NCI-H1694 treated with DMSO at 0.1 percent for 48 hours (cell line): ENCODE measurements at places on chromosomes 12 and 14.

DNA sequence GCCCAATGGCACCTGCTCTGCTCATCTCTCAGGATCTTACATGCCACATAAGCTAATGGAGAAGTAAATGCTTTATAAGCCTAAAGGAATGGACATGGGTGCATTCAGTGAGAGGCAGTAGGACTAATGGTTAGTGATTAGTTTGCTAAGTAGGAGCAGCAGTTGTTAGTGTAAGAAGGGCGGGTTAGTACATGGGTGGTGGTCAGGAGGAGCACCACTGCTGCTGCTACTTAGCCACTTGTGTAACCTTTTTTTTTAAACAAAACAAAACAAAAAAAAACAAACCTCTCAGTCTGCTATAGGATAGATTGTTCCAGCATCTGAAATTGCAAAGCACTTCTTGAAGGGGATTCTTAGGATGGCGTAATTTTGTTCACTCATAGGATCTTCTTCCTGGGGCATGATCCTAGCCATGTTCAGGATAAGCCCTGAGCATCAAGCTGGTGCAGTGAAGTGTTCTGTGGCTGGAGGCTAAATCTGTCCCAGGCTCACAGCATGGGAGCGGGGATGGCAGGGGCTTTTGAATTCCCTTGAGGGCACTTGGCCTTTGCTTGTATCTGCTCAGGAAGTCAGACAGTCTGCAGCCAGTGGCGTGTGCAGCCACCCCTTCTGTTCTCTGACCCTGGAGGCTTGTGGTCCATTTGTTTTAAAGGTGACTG is 63.6 kb downstream of the CHST11 start:
- no peak for DNase-seq

GRCh38 chr12:51886021-51886710 is 1.7 kb upstream of the ANKRD33 start:
- no peak for DNase-seq

- DNase-seq = no peak
These were observed 178.6 kb downstream of the KSR2 start for GRCh38 chr12:117790198-117790597.

GRCh38 chr12:119802472-119802871 is 74.6 kb downstream of the CIT start:
- no peak for DNase-seq

- DNase-seq = no peak
These were observed 70.0 kb downstream of the DIP2B start for GRCh38 chr12:50574601-50575348.

- no peak for DNase-seq
These were observed 3.2 kb upstream of the DIO3 start for GRCh38 chr14:101557811-101558738.

DNA sequence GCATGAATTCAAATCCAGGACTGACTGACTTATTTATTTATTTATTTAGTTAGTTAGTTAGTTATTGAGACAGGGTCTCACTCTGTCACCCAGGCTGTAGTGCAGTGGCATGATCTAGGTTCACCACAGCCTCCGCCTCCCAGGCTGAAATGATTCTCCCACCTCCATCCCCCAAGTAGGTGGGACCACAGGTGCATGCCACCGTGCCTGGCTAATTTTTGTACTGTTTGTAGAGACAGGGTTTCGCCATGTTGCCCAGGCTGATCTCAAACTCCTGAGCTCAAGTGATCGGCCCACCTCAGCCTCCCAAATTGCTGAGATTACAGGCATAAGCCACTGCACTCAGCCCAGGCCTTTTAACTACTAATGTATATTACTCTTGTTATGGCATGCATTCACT is 36.0 kb downstream of the BTG1 start:
- no peak for DNase-seq

- DNase-seq = no peak
These were observed 148.0 kb upstream of the FOXN3 start for GRCh38 chr14:89564989-89565388.

- DNase-seq = no peak
These were observed 125.8 kb downstream of the ARMH4 start for GRCh38 chr14:58026219-58026618.

GRCh38 chr12:82803201-82803600 is 116.5 kb downstream of the TMTC2 start:
- DNase-seq = no peak

DNA sequence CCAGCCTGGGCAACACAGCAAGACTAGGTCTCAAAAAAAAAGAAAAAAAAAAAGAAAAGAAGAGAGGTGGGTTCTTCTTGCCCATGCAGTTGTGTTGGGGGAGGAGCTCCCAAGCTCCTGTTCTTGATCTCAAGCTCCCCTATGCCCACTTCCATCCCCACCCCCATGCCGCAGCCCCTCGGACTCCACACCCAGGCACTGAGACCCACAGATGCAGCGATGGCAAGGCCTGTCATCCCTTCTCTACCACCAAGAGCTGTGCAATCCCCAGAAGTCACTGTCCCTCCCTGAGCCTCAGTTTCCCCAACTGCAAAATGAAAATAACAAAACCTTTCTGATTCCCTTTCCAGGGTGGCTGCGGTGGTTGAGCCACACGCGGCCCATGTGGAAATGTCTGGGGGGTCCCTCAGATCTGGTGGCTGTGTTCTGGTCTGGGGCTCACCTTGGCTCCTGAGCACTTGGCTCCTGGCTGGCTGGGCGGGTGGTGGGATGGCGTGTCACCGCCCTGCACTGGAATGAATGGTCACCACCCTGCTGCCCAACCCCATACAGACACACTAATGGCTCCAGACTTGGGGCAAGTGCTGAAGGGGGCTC is 22.6 kb upstream of the KIF26A start:
- no peak for DNase-seq

GRCh38 chr14:50871228-50871627 is 625 bp upstream of the ABHD12B start:
- DNase-seq = no peak

- DNase-seq = peak; percentile 9
These were observed 133.2 kb upstream of the NOVA1 start for GRCh38 chr14:26730929-26731618.

- no peak for DNase-seq
These were observed 817.2 kb downstream of the TMEM121 start for GRCh38 chr14:106343626-106344025.

DNA sequence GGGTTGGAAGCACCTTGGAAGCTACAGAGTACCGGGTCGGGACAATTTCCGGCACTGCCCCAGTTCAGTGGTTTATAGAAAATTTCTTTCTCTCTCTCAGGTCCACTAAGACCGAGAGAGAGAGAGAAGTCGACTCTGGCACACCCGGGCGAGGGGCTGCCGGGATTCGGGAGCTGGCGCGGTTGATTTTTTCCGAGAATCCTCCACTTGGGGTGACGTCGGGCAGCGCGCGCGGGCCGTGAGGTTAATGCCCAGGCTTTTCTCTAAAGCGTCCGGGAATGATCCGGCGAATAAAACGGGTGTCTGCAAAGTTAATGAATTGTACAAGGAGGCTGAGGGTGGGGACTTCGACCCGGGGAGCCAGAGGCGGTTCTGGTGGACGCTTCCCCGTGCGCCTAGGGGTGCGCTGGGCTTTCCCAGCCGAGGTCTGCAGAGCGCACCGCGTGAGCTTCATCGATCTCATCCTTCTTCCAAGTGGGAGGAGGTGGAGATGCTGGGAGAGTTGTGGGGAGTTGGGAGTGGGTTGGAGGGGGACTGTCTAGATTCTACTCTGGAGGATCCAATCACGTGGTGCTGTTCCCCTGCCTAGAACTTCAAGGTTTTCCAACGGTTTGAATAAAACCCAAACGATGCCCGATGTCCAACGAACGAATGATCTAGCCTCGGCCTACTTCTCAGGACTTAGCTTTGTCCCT is 51.9 kb upstream of the TBX3 start:
- DNase-seq = no peak

DNA sequence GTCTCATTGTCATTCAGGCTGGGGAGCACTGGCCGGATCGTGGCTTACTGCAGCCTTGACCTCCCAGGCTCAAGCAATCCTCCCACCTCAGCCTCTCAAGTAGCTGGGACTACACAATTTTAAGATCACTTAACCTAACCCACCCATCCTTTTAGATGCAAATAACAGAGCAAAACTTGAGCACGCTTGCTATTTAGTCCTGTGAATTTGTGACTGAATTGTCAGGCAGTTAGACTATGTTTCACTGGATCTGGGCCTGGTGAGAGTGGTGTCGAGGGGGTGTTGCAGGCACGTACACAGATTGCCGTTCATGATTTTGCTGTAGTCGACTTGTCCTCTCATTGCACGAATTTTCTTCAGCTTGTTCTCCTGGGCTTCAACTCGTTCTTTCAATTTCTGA is 38.2 kb downstream of the ZFYVE21 start:
- DNase-seq = no peak

DNA sequence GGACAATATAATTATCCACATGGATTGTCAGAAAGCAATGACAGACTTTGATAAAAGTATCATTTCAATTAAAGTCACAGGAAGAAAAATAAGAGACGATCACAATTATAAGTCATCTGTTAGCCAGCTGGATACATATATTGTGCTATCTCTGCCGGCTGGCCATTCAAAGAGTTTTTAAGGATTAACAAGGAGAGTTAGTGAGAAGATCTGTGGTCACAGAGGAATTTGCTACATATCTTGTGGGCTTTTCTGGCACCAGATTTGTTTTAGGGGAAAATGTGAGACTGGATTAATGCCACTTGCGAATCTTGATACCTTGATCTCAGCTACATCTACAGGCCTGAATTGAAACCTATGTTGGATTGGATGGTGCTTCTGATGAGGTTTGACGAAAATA is 90.9 kb upstream of the MANSC4 start:
- no peak for DNase-seq

GRCh38 chr14:104223101-104224041 is 85.0 kb downstream of the KIF26A start:
- peak; percentile 98 for DNase-seq

DNA sequence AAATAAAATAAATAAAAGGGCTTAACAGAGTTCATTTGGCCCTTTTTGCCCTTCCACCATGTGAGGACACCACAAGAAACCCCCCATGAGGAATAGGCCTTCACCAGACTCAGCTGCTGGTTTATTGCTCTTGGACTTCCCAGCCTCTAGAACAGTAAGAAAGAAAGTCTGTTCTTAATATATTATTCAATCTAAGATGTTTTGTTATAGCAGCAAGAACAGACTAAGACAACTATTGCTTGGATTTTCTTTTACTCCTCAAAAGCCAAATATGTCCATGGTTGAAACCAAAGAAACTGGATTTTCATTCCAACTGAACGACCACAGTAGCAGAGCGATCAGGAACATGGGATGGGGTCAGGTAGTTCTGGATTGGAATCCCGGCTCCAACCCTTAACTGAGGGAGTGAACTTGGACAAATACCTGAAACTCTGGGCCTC is 157.2 kb upstream of the EEA1 start:
- DNase-seq = no peak

- DNase-seq = no peak
These were observed 175.0 kb upstream of the SYT10 start for GRCh38 chr12:33614630-33615029.

- DNase-seq = no peak
These were observed 29.9 kb upstream of the G2E3 start for GRCh38 chr14:30528778-30529642.

- DNase-seq = no peak
These were observed 192.3 kb upstream of the FSCB start for GRCh38 chr14:44699391-44699790.

GRCh38 chr12:49403971-49404450 is 36.7 kb downstream of the SPATS2 start:
- DNase-seq = no peak

DNA sequence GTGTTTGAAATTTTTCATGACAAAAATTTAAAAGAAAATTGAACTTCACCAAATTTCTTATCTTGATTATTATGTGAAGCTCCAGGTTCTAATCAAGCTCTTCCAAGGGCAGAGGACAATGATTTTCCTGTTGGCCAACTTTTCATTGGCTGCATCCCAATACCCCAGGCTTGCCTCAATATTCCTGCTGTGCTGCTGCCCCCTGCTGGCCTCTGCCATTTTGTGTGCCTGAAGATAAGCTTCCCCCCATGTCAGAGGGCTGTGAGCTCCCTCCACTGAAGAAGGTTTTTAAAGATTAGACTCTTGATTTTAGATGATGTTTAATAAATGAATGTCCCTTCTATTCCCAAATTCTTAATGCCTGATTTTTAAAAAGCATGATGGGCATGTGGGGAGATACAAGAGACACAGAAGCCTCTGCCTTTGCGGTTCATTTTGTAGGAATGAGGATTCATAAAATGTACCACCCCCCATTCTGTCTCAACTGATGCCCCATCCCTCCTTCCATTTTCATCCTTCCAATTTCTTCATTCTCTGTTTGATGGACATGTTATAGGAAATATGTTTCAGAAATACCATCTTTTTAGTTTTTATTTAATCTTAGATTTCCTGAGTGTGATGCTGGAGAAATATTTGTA is 76.7 kb upstream of the RGS6 start:
- peak; percentile 73 for DNase-seq

GRCh38 chr12:10455766-10456165 is 2.6 kb upstream of the KLRC1 start:
- no peak for DNase-seq

GRCh38 chr12:120091371-120092090 is 25.0 kb downstream of the RAB35 start:
- no peak for DNase-seq

- no peak for DNase-seq
These were observed 24.9 kb downstream of the PUS7L start for GRCh38 chr12:43733687-43734086.

DNA sequence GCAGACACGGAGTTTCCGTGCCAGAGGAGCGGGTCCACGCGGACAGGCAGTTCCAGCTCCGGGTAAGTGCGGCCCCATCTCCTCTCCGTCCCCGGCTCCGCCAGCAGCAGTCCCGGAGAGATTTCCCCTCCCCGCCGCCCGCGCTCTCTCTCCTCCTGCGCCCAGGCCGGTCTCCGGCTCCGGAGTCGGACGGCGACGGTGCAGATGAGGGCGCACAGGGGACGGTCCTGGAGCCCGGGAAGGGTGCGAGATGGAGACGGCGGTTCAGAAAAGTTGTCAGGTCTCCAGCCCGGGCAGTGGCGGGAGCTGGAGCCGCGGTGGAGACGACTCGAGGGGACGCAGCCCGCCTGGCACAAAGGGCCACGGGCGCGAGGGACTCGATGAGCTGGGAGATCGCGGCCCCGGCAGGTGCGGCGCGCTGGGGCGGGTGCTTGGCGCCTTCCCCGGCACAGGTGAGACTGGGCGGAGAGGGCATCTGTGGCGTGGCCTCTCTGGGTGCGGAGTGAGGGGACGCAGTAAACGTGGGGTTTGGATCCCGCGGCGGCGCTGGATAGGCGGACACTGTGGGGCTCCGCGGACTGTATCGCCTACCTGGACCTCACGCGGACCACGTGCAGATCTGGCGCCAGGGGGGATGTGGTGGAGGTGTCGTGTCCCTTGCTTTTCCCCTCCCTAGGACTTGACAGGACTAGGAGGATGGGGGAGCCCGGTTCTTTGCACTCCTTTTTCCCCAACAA is 1540.3 kb upstream of the TMEM132C start:
- DNase-seq = no peak

GRCh38 chr14:79911744-79912143 is 299.6 kb downstream of the DIO2 start:
- DNase-seq = no peak

- DNase-seq = no peak
These were observed 14.1 kb upstream of the NT5DC3 start for GRCh38 chr12:103855036-103855712.

DNA sequence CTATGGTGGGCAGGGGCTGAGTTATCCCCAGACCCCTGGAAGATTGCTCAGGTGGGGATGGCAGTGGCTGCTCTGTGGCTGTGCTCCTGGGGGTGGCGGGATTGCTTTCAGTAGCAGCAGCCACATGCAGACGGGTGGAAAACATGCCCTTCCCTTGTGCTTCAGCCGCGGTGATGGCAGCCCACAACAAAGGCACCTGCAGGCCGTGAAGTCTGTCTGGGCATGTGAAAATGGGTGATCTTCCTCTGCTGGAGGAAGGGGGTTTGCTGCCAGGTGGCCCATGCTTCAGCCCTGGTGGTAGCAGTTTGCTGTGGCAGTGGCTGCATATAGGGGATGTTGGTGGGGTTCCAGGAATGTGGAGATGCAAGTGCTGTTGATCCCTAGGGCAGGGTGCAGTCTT is 326.2 kb upstream of the RGS6 start:
- DNase-seq = no peak
